Thoracic aorta (tissue), 2 donors: ENCODE measurements at places on chromosomes 7 and 10. TPM values are rescaled to one million over a fixed set of nuclear protein-coding genes. Genes with fewer than 3 reads are reported as not detected.
A peak's percentile ranks its signal among the peaks of the same experiment; 100 is the strongest.

GRCh38 chr10:95071107-95071660, 1.9 kb upstream of the CYP2C8 start:
- DNase-seq, result no peak
- no peak overlapping the region for H3K4me3 ChIP-seq
- no peak overlapping the region for H3K27ac ChIP-seq
- H3K36me3 ChIP-seq, result no peaks in the 10 kb centered on the region

DNA sequence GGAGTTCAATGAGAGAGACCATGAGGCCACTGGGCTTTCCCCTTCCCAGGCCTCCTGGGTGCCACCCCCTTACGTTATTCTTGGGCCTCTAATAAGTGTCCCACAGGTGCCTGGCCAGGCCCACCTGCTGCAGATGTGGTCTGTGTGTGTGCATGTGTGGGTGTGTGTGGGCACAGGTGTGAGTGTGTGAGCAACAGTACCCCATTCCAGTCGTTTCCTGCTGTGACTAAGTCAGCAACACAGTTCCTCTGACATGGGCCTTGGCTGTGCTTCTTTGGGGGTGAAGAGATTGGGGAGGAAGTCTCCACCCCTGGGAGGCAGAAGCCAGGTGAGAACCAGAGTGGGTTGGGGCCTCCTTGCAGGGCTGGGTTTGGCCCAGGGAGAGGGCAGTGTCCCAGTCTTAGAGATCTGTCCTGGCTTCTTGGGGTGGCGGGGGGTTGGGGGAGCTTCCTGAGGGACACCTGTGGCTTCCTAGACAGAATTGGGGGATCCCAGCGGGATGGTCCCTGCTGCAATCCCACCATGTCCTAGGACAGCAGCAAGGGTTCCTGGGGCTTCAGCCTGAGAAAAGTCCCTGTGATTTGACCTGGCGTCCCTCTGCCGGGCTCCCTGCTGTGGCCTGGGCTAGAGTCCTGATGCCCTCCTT, 4.1 kb upstream of the PILRB start:
- no peak overlapping the region for H3K27ac ChIP-seq
- H3K4me3 ChIP-seq, result no peak overlapping the region
- no peak for DNase-seq
- no peaks in the 10 kb centered on the region for H3K27me3 ChIP-seq
- no peaks in the 10 kb centered on the region for H3K4me1 ChIP-seq

- peaks cover 56% of the 10 kb centered on the region for H3K4me1 ChIP-seq
- no peaks in the 10 kb centered on the region for H3K27me3 ChIP-seq
- H3K27ac ChIP-seq, result peak overlapping the region; percentile 99
These were observed 2.5 kb downstream of the TRIM8 start for GRCh38 chr10:102646610-102647442.

Gene LRRC72
- total RNA-seq, result not detected

- no peak overlapping the region for H3K4me3 ChIP-seq
- no peaks in the 10 kb centered on the region for H3K36me3 ChIP-seq
- no peaks in the 10 kb centered on the region for H3K27me3 ChIP-seq
- H3K27ac ChIP-seq, result no peak overlapping the region
- DNase-seq, result no peak
These were observed 48.1 kb downstream of the WIPF3 start for GRCh38 chr7:29854257-29854938.

DNA sequence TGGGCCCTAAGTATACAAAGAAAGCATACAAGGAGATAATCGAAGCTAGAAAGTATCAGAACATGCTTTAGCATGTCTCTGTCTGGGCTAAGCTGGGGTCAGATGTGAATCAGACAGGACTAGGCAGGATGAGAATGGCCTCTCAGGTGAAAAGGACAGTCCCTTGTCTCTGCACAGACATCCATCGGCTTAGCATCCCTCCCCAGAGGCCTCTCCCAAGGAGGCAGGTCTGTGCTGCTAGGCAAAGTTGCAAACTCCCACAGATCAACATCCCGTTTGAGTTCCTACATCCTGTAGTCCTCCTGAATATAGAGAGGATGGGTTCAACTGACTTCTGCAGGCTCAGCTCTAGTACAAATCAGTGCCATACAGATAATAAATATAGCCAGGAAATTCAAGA, 24.5 kb downstream of the CHST15 start:
- H3K4me1 ChIP-seq, result peaks cover 10% of the 10 kb centered on the region
- no peak overlapping the region for H3K27ac ChIP-seq
- H3K4me3 ChIP-seq, result no peak overlapping the region
- H3K27me3 ChIP-seq, result no peaks in the 10 kb centered on the region
- no peak for DNase-seq

- H3K4me3 ChIP-seq, result no peak overlapping the region
- no peaks in the 10 kb centered on the region for H3K27me3 ChIP-seq
- H3K4me1 ChIP-seq, result peaks cover 23% of the 10 kb centered on the region
- H3K36me3 ChIP-seq, result no peaks in the 10 kb centered on the region
- DNase-seq, result no peak
These were observed 119.6 kb downstream of the PRKAG2 start for GRCh38 chr7:151757274-151757673.
